ENCODE measurements at places on chromosomes 3 and 15. TPM values are rescaled to one million over a fixed set of nuclear protein-coding genes. Genes with fewer than 3 reads are reported as not detected.
A peak's percentile ranks its signal among the peaks of the same experiment; 100 is the strongest.

ABCC5 gene
- total RNA-seq, result 107 TPM

HES1 gene
- total RNA-seq, result 43.4 TPM

ZDHHC3 gene
- 179 TPM for total RNA-seq

LRTM1 gene
- total RNA-seq, result not detected

UNC45A gene
- 40.7 TPM for total RNA-seq

GRCh38 chr15:29278436-29279105, 8.9 kb upstream of the NSMCE3 start:
- no peak for DNase-seq

DNA sequence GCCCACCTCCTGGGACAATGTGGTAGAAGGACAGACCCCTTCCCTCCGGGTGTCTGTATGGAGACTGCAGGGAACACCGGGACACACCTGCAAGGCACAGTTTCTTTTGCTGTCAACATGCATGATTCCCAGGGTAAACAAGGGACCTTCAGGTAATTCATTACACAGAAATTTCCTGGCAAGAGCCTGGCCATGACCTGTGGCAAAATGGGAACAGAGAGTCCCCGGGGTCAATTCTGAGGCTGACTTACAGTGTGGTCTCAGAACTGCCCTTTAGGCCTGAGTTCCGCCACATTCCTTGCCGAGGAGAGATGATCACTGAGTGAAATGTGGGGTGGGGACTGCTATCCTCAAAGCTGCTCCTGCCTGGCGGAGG, 6.3 kb downstream of the STARD5 start:
- no peak for DNase-seq

DNA sequence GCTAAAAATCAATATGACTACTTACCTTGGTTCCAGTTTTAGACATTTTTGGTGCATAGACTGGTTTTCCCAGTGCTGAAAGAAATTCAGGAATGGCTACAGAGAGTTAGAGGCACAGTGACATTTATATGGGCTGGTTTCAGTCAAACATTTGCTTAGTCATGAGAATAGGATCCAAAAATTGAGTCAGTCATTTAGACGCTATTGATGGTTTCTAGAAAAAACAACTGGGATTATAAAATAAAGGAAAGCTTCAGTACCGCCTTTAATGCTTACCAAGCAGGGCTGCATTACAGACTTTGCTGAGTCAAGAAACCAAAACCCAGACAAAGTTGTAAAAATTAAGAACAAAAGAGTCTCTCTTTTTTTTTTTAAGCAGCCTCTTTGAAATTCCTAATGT, at the start of gene CRYGS:
Gene CRYGS (minus strand): TSS at position 100 of the 400 bp plus-strand sequence. CDS start 54 bp downstream, at position 46.
- DNase-seq, result no peak

GRCh38 chr3:105413343-105413887, 46.7 kb downstream of the ALCAM start:
- DNase-seq, result no peak

DNA sequence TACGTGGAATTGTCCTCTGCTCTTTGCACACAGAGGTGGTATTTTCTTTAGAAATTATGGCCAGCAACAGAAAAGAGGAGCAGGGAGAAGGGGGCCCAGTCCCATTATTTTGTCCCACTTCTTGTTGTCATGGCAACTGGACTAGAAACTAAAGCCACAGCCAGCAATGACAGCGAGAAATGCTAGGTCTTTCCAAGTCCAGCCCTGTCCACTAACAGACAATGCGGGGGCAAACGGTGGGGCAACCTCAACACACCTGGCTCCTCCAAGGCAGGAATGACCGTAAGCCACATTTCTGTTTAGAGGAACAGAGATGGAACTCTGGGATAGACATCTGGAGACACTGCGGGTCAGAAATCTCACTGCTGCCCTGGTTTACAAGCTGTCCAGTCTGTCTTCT, 107.3 kb downstream of the RFTN1 start:
- DNase-seq, result no peak

DNA sequence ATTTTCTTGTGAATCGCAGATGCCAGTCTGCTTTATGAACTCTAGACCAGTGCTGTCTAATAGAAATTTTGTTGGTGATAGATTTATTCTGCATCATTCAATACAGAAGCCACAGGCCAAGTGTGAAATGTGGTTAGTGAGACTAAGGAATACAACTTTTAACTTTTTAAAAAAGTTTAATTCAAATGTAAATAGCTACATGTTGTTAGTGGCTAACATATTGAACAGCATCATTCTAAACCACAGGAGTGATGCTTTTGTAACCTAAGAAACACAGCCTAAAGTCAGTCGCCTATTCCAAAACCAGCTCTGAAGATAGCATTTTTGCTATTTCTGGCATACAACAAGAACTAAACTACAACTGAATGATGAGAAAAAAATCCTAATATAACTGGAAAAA, 164.8 kb upstream of the CBLB start:
- no peak for DNase-seq

- peak; percentile 49 for DNase-seq
Measured at GRCh38 chr3:11718637-11719405, 75.1 kb upstream of the VGLL4 start.

- no peak for DNase-seq
Measured at GRCh38 chr3:81095956-81096355, 665.5 kb downstream of the GBE1 start.

DNA sequence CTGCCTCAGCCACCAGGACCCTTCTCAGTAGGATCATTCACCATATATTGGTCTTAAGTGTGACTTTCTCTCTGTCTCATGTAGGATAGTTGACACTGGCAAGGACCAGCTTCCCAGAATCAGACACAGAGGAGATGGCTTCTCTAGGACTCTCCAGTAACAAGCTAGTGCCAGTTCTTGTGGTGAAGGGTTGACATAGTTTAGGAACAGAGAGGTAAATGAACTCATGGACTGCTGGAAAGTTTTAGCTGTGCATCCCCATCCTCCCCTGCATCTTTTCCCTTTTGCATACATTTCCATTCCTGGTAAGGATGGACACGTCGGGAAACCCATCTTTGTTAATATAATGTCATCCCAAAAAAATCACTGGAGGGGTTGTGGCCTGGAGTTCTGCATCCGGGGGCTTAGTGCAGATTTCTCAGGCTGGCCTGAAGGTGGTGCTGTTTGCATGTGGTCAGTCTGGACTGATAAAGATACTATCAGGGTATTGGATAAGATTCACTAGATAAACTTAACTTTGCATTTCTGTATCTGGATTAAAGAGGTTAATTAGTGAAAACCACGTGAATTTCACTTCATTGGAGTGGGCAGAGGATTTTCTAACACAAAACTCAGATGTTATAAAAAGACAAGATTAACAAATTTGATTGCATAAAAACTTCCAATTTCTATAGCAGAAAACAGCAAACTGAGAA, 110.8 kb downstream of the TBC1D2B start:
- no peak for DNase-seq

DNA sequence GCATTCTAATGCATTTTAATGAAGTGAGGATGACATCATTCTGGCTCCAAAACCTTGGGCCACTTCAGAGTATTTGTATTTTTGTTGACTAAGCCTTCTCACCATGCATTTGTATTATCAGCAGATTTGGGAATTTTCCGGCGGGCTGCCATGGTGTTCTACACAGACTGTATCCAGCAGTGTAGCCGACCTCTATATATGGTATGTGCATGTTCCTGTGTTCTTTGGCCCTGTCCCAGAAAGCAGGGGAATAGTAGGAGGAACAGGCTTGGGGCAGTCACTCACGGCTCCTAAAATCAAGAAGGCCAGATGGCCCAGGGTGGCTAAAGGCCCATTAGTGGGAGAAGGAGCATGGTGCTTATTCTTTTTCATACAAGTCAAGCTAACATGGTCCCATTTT, 80.5 kb downstream of the USF3 start:
- DNase-seq, result no peak

DNA sequence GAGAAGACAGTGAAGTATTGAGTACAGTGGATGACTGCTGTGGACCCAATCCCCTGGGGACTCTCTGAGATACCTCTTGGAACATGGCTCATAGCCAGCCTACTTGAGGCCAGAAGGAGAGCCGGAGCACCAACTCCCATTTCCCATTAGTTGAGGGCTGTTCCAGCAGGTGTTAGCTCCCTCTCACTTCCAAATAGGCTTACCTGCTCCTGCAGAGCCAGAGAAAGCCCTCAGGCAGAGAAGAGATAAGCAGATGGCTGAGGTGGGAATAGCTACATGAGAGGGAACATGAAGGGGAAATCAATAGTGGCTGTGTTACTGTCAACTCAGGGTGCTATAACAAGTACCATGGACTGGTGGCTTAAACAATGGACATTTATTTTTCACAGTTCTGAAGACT, 4.6 kb upstream of the CCK start:
- no peak for DNase-seq

DNA sequence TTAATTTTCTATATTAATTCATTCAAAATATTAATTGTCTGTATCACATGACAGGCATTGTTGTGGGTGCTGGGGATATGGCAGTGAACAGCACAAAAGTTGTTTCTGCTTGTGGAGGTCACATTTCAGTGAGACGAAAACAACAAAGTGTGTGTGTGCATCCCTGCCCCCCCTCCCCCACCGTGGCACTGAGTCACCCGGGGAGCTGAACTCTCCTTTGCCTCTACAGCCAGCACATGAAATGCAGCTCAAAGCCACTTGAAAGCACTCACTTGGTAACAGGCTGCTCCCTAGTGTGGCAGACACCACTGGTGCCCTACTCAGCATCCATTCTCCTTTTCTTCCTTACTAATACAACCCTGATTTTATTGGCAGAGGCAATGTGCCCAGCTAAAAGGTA, 16.9 kb upstream of the SCAMP5 start:
- DNase-seq, result no peak

- DNase-seq, result no peak
Measured at GRCh38 chr3:100761951-100762350, 52.7 kb downstream of the TFG start.

- DNase-seq, result no peak
Measured at GRCh38 chr15:101381671-101382212, 86.7 kb upstream of the SNRPA1 start.

DNA sequence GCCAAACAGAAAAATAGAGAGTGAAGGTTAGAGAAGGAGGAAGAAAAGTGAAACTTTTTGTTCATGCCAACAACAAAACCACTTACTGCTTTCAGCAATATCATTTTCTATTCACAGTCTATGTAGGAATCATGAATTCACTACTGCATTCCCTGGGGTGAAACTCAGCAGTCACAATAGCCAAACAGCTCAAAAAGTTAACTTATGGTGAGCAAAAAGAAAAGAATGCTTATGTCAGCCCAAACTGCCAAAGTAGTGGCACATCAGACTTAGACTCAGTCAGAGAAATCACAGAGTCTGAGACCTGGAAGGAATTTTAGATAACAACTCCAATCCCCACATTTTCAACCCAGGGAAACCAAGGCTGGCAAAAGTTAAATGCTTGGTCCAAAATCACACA, 238.7 kb upstream of the TMCO5A start:
- no peak for DNase-seq

DNA sequence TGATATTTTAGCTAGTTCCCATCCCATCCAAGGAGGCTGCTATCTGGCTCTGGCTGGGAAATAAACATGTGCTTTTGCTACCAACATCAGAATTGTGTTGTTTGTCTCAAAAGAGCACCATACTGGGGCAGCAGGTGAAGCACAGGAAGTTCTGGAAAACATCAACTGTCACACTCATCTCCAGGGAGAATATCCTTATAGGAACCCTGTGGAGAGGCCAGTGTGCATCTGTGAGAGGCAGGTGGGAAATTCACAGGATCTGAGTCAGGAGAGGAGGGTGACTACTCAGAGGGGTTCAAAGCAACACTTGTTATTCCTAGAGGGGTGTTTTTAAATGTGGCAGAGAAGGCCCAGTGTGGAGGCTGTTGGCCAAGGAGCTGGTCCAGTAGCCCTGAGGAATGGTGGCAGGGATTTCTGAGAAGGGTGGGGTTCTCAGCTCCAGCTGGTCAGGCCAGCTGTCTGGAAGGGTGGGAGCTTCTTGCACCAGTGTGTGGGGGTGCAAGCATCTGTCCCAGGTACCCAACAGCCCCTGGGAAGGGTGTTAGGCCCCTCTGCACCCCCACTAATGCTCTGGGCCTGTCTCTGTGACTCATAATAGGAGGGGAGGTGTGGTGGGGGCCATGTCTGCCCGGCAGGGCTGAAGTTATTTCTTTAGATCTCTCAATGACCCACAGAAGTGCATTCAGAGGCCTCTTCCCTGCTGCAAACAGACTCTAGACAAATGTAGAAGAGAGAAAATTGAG, 28.7 kb downstream of the RPSA start:
- DNase-seq, result no peak

DNA sequence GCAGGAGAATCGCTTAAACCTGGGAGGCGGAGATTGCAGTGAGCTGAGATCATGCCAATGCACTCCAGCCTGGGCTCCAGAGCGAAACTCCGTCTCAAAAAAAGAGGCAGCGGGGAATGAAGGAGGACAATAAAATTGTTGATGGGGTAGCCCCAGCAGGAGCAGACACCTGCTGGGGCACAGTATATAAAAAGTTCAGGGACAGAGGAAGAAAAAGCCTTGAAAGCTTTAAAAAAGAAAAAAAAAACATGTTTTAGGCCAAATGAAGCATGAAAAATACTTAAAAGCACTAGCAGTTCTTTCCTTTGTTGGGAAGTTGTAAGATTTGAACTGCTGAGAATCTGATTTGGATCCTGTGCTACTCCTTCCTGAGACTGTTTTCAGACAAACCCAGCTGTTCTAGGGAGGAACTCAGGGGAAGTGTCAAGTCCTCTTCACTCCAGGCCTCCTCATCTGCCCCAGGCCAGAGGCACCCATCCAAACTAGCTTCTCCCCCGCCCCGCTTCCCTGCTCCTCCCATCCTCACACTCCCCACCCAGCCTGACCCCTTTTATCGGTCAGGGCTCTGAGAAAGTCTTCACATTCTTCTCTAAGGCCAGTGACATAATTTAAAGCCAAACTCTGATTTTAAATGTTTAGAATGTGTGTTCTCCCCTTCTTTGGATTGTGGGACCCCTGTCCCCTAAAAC, 4.9 kb downstream of the IL17RD start:
- no peak for DNase-seq

- no peak for DNase-seq
Measured at GRCh38 chr3:128568602-128569490, 75.8 kb upstream of the GATA2 start.

DNA sequence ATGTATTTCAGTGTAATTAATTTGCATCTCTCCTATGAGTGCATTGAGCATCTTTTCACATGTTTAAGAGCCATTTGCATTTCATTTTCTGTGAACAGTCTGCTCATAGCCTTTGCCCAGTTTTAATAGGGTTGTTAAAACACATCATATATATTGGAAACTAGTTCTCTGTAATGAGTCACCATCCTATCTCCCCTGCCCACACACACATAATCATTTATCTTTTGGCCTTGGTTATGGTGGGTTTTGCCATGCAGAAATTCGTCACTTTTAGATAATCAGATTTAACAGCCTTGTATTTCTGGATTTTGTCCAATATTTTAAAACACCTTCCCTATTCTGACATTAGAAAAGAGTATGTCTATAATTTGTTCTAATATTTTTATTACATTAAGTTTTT, 11.9 kb upstream of the CHRM5 start:
- no peak for DNase-seq

DNA sequence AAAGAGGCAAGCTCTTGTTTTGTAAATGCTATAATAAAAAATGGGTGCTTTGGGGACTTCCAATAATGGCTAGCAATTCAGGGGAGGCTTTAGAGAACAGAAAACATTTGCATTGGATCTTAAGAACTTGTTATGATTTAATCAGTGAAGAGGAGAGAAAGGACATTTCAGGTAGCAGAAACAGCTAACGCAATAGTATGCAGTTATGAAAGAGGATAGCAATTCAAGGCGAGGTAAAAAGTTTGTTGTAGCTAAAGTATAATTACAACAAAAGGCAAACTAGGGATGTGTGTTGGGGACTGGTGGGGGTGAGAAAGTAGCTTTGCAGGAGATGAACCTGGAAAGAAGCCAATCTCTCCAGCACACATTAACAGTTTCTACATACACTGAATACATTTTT, 558.7 kb upstream of the SEMA6D start:
- no peak for DNase-seq

- no peak for DNase-seq
Measured at GRCh38 chr3:140540262-140540661, 137.6 kb upstream of the TRIM42 start.
